ENCODE measurements at places on chromosomes 2 and 18.

- no peak for DNase-seq
Observed at GRCh38 chr18:45248240-45248903, 366.9 kb upstream of the SLC14A2 start.

- DNase-seq: no peak
Observed at GRCh38 chr2:236887953-236888793, 197.5 kb upstream of the COPS8 start.

- DNase-seq: no peak
Observed at GRCh38 chr2:188853307-188853706, 120.9 kb upstream of the COL3A1 start.

DNA sequence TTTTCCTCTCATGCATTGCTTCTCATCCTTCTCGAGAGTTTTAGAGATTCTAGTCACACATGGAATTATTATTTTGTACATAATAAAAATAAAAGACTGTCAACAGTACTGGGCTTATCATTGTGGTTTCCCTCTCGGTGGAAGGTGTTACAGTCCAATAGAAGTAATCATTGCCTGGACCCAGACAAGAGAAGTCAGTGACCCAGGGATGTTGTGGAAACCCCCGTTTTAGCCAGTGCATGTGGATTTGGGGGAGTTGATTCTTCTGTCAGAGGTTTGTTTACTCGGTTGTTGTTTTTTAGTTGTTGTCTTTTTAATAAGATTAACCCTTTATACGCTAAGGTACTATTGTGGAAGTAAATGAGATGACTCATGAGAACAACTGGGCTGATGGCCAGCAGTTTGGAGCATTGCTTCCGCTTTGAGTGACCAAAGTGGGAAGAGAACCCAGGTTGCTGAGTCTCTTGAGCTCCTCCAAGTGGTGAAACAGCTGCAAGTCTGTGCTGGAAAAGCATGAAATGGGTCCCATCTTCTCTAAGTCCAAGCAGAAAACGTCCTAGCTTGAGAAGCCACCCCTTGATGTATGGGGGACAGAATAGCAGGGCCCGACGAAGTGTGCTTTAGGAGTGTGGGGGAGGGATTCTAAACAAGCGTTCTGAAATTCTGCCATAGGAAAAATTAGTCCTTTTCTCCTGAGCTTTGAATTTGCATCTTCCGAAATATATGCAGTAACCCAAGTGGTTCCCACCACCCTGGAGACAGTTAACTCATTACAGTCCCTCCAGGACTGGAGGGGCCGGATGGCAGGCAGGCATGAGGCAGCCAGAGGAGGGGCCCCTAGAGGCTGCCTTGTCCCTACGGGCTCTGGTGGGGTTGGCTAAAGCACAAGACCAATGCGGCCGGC, 61.8 kb upstream of the GPR45 start:
- peak; percentile 88 for DNase-seq

Data from T47D (cell line).